ENCODE measurements at places on chromosomes 11 and 22.

- no peak for DNase-seq
Measured at GRCh38 chr22:30612789-30613188, 5.8 kb downstream of the TCN2 start.

DNA sequence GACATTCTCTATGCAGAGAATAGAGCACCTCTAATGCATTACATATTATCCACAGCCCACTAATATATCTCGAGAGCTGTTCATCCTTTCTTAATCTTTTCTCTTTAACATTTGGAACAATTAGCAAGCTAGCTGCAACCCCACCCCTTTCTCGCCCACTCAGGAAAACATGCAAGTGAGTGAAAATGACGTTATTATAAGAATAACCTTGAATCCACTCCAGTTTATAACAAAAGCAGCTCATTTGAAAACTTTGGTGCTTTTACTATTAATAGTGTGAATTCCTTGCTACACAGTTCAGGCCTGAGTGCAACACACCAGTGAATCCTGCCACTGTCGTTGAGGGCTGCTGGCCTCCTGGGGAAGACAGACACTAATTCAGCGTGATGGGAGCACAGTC, 63.3 kb upstream of the BMAL1 start:
- no peak for DNase-seq

DNA sequence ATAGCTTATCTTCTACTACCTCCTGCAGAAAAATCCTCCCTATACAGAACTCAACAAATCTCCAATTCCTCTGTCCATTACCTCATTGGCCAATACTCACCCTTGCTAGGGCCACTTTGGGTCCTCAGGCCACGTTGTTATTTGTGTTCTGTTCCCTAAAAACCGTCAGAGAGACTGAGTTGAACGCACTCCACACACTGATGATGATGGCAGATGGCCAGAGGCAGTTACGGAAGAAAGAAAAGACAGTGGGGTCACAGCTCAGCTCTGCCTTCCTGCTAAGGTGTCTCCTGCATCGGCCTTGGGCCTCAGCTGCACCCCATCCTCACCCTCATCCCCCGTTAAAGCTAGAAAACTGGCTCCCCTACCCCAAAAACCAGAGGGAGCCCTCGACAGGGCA, 66.2 kb downstream of the MICAL3 start:
- DNase-seq, result no peak

DNA sequence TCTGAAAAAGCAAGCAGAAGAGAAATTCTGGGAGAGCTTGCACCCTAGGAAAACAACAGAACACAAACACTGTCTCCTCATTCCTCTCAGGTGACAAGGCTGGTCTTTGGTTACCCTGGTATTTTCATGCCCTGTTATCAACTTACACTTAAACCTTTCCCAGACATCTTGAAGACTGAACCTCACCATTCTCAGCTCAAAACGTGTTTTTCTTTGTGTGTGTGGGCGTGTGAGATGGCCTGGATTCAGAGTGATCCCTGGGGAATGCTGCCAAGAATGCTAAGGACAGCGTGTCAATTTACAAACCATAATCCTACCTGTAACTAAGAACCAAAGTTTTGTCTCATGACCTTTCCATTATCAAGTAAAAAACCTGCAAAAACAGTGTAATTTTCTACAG, 33.3 kb downstream of the ELF5 start:
- no peak for DNase-seq

All from activated CD4-positive, alpha-beta T cell treated with anti-CD3 and anti-CD28 coated beads for 48 hours (primary cell).